ENCODE measurements at places on chromosomes 5 and 9. TPM values are rescaled to one million over a fixed set of nuclear protein-coding genes. Genes with fewer than 3 reads are reported as not detected.

GBGT1 gene
- 5.7 TPM for total RNA-seq

DNAI1 gene
- 0.03 TPM for total RNA-seq

PLPPR1 gene
- not detected for total RNA-seq

GRM6 gene
- total RNA-seq: not detected

FOXE1 gene
- total RNA-seq: 0.07 TPM

FREM1 gene
- 0.39 TPM for total RNA-seq

TICAM2 gene
- total RNA-seq: 4.3 TPM

WDR31 gene
- 5.0 TPM for total RNA-seq

LCN10 gene
- 0.33 TPM for total RNA-seq

C7 gene
- total RNA-seq: 36.9 TPM

NUDT12 gene
- total RNA-seq: 10.8 TPM

TTLL11 gene
- total RNA-seq: 4.6 TPM

SPINK14 gene
- total RNA-seq: not detected

MRPS2 gene
- total RNA-seq: 13.8 TPM

NREP gene
- 92.4 TPM for total RNA-seq

ZNF883 gene
- total RNA-seq: 3.3 TPM

FUT7 gene
- not detected for total RNA-seq

Measured in smooth muscle cell of the pulmonary artery (primary cell).